Glutamatergic neuron (in vitro differentiated cells): ENCODE measurements at places on chromosomes 7 and 10. TPM values are rescaled to one million over a fixed set of nuclear protein-coding genes. Genes with fewer than 3 reads are reported as not detected.

DNA sequence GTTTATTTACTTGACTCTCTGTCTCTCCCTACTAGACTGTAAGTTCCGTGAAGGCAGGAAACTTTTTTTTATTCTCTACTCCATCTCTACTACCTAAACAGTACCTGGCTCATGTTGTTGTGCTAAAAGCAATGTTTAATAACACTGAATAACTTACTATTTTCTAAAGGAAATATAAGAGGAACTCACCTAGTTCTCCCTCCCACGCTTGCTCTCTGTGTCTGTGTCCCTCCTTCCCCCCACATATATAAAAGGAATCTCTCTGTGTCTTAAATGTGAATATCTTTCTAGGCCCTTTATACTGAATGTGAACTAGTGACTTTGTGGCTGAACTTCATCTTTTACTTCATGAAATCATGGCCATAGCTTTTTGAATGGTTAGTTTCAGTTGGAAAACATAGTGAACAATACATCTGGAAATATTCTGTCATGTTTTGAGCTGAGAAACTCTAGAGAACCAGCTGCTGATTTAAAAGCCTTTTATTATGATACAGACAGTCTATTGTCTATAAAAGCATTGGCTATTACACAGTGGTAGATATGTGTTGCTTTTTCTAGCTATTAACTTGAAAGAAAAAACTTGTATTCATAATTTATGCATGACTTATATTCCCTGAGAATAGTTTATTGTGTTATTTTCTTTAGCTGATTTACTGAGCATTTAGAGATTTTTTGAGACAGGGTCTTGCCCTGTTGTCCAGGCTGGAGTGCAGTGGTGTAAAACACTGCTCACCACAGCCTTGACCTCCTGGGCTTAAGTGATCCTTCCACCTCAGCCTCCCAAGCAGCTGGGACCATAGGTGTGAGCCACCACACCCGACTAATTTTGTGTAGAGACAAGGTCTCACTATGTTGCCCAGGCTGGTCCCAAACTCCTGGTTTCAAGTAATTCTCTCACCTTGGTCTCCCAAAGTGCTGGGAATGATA, 42.5 kb downstream of the VCL start:
- DNase-seq = no peak

GRCh38 chr7:112495810-112496462, 15.1 kb downstream of the LSMEM1 start:
- DNase-seq = no peak

DNA sequence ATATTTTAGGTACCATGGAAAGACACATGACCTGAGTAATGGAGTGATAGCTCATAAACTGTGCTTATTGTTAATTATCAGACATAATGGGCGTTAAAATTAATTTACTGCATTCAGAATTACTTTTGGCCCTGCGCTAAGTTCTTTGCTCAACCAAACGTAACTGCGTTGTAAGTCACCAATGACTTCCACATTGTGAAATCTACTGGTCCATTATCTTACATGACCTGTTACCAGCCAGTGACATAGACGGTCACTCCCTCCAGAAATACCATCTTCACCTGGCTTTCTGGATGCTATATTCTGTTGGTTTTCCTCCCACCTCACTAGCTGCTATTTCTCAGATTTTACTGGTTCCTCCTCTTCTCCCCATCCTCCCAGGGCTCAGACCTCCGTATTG, 5.0 kb upstream of the GIGYF1 start:
- DNase-seq = no peak

DNA sequence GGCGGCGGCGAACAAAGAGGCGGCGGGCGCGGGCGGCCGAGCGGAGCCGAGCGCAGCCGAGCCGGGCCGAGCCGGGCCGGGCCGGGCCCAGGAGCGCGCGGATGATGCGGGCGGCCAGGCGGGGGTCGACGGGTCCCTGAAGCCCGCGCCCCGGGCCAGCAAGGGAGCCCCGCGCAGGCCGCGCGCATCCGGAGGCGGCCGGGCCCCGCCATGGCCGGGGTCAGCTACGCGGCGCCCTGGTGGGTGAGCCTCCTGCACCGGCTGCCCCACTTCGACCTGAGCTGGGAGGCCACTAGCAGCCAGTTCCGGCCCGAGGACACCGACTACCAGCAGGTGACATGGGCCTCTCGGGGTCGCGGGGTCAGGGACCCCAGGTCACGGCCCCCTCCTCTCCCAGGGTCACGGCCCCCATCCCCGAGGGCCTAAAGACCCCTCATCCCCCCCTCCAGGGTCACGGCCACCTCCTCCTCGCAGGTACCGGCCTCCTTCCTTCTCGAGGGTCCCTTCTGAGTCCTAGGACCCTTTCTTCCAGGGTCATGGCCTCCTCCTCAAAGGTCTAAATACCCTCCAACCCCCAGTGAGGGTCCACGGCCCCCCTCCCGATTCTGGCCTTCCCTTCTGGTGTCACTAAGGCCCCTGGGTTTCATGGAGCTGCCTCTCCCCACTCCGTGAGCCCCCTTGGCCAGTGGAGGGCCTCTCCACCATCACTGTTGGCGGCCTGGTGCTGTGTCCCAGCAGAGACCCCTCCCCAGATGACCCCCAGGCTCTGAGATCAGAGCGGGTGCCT, at the start of gene TTYH3:
Gene TTYH3 (plus strand): TSS at position 41 of the 787 bp plus-strand sequence. CDS start 170 bp downstream, at position 211.
- peak; percentile 52 for DNase-seq

GRCh38 chr10:125538947-125539731, 143.8 kb downstream of the TEX36 start:
- DNase-seq = no peak

DNA sequence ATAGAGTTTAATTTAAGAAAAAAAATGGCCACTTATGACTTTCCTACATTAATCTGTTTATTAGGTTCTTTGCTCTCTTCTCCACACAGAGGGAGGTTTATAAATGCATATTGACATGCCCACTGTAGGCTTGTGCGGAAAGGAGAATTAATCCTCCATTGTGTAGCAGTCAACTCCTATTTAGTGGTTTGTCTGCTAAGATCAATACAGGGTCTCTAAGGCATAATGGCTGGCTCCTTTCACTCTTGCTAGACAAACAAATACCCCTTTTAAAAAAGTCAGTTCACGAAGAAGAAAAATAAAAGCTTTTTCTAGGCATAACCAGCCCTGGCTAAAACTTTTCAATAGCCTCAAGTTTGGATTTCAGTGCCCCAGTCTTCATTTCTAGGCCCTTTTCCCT, 141.6 kb downstream of the TSPAN12 start:
- no peak for DNase-seq

GRCh38 chr10:113059371-113059780, 109.3 kb downstream of the TCF7L2 start:
- DNase-seq = no peak

DNA sequence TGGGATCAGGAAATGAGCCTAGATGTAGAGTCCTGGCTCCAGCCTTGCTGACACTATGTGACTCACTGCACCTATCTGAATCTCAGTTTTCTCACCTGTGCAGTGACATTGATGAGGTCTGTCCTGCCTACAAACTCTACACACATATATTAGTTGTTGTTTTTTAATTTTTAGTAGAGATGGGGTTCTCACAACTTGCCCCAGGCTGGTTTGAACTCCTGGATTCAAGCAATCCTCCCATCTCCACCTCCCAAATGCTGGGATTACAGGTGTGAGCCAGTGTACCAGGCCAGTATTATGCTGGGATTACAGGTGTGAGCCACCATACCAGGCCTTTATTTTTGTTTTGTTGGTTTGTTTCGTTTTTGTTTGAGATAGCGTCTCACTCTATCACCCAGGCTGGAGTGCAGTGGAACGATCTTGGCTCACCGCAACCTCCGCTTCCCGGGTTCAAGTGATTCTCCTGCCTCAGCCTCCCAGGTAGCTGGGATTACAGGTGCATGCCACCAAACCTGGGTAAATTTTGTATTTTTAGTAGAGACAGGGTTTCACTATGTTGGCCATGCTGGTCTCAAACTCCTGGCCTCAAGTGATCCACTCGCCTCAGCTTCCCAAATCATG, 11.8 kb upstream of the DDIT4 start:
- no peak for DNase-seq

- no peak for DNase-seq
Measured at GRCh38 chr7:52270301-52270700, 765.1 kb upstream of the POM121L12 start.

DNA sequence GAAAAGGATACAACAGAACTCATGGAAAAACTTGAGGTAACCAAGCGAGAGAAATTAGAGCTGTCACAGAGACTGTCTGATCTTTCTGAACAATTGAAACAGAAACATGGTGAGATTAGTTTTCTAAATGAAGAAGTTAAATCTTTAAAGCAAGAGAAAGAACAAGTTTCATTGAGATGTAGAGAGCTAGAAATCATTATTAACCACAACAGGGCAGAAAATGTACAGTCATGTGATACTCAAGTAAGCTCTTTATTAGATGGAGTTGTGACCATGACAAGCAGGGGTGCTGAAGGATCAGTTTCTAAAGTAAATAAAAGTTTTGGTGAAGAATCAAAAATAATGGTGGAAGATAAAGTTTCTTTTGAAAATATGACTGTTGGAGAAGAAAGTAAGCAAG, 62.1 kb downstream of the AKAP9 start:
- no peak for DNase-seq

DNA sequence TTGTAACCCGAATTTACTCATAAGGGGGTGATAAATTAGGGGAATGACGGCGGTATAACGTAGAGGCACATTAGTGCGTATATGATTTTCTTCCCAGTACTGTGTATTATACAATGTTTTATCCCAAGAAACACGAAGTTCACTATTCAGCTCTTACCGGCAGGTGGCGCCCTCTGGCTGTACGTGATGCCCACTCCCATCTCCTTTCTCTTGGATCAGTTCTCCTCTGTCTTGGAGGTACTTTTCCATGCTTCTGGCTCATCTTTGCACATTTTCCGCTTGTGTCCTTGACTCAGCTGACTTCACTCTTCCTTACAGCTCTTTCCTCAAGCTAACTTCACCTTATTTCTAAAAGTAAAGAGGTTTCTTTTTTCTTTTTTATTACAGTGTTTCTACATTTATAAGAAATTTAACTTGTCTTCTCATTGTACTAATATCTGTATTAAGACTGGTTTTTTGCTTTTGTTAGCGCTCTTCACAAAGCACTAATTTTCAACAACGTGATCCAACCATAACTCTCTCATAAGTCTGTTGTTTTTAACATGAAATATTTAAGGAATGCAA, 21.3 kb downstream of the TMEM176B start:
- DNase-seq = peak; percentile 93

DNA sequence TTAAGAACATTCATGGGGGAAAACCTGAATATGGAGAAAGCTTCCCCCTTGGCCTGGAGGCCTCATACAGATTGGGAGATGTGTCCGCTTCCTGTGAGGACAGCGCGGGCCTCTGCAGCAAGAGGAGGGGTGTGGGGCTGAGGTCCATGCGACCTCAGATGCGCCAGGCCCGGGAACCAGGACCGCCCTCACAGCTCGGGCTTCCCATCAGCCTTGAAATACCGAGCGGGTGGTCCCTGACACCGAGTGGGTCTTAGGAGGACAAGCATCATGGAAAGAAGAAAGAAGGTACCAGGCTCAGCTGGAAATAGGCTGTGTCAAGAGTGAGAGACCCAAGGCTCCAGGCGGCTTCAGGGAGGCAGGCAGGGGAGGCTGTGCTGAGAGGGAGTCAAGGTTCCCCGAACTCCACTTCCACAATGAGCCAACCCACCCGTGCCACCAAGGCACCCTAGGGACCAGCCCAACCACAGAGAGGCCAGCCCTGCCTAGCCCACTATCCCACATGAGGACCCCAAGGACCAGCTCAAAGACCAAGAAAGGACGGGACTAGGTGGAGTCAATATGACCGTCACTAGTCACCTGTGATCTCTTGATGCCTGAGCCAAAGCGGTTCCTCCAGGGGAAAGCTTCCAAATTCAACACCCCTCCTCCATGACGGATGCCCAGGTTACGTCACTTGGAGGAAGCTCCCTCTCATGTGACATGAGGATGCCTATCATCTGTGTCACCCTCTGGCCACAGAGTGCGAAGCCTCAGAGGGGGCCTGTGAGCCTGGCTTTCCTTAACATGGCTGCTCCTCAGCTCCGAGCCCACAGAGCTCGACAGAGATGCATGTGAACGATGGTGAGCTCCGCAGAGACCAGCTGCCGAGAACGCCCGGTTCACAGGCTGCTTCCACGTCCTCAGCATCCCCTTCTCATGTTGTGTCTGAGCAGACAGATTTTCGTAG, 103.7 kb downstream of the TCERG1L start:
- DNase-seq = no peak

DNA sequence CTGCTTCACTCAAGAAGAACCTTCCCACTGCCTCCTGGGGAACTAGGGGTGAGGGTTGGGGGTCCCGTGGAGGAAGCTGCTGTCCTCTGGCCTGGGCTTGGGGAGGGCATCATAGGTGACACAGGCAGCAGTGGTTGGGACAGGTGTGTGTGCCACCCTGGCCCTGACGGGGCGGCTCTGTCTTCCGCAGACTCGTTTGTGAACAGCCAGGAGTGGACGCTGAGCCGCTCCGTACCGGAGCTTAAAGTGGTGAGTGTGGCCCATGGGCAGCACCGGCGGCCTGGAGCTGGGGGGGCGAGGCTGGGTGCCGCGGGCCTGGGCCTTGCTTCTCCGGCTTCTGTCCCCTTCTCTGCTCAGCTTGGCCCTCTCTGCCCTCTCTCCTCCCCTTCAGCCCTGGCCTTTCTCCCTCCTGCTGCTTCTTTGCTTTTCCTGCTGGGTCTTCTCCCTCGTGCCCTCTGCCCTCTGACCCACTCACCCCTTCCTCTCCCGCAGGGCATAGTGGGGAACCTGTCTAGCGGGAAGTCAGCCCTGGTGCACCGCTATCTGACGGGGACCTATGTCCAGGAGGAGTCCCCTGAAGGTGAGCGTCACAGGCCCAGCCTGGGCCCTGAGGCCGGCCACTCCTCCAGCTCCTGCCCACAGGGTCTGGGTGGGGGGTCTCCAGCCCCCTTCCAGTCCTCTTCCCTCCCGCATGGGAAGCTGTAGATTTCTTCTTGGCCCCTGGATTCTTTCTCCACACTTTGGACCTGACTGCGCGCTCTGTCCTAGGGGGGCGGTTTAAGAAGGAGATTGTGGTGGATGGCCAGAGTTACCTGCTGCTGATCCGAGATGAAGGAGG, 30.5 kb downstream of the AGAP3 start:
- DNase-seq = no peak

RNF148 gene
- not detected for total RNA-seq

EPHB6 gene
- total RNA-seq = 21.4 TPM

OR2A42 gene
- not detected for total RNA-seq

GPR22 gene
- not detected for total RNA-seq

LRRN3 gene
- total RNA-seq = 6.3 TPM
